Hepatocyte (in vitro differentiated cells): ENCODE measurements at places on chromosomes 16 and 17. TPM values are rescaled to one million over a fixed set of nuclear protein-coding genes. Genes with fewer than 3 reads are reported as not detected.

The TPPP3 gene
- polyA plus RNA-seq = 13.4 and 20.1 TPM in 2 replicates

The SHISA6 gene
- polyA plus RNA-seq = 0.21 and 1.3 TPM in 2 replicates

The CDH16 gene
- 2.2 and 4.4 TPM in 2 replicates for polyA plus RNA-seq

The MT4 gene
- not detected in 2 replicates for polyA plus RNA-seq

The ASGR1 gene
- polyA plus RNA-seq = 113 and 140 TPM in 2 replicates

The TNK1 gene
- 8.9 and 10.2 TPM in 2 replicates for polyA plus RNA-seq

The HEATR9 gene
- not detected in 2 replicates for polyA plus RNA-seq

The CACNG1 gene
- polyA plus RNA-seq = not detected in 2 replicates

The WSCD1 gene
- 1.5 and 2.0 TPM in 2 replicates for polyA plus RNA-seq

DNA sequence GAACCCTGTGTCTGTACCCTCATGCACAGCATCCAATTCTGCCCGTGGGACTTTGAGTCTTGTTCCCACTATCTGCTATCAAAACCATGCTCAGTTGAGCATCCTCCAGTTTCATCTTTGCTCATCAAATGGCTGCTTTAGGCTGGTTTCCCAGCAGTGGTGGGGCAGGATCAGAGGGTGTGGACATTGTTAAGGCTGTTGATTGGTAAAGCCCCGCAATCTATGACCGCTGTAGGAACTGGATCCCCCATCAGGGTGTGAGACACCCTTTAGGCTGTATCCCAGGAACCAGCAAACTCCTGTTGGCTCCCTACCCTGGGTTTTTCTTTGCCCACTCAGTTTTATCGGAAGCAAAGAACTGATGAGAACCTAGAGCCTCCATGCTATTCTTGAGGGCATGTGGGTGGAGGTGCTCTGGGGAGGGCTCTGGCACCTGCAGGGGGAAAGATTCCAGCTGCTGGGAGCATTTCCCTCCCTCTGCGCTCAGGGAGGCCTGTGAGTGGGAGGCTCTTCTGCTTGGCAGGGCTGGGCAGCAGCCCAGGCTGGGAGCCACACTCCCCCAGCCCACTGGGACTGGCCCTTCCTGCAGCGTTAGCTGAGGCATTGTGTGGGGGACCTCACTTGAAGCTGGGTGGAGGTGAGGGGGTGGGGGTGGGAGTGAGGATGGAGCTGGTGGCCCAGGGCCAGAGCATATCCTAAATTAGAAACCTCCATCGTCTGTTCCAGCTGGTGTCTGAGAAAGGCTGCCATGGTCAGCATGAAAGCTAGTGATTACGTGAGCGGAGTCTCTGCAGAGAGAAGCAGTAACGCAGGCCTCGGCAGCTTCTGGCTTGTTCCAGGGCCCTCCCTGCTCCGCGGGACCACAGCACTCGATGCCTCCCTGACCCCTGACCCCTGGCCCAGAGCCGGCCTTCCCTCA, 160.6 kb downstream of the IRF8 start:
- no peaks in the 10 kb centered on the region for H3K27me3 ChIP-seq
- H3K36me3 ChIP-seq = no peaks in the 10 kb centered on the region
- no peak overlapping the region for H3K27ac ChIP-seq

DNA sequence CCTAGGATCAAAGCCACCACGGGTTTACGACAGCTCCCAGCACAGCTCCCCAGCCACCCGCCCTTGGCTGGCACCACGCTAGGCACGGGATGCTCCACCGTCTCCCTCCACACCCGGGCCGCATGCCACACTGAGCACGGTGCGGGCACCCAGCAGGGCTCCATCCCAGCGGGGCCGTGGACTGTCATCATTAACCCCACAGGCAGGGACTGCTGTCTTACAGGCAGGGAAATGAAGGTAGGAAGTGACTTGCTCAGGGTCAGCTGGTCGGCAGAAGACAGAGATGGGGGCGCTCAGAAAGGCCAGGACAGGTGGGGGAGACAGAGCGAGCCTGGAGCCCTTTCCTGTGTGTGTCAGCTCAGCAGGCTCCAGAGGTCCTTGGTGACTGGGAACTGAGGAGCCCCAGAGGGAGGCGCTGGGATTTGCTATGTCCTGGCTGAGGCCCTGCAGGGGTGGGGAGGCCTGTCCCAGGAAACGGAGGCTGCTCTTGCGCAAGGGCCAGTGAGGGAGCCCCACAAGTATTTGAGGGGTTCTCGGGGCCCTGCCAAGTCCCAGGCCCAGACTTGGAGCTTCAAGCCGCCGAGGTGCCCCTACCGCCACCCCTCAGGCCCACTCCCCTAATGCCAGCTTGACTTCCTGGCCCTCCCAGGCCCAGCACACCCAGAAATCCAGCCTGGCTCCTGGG, 3.2 kb downstream of the UBALD1 start:
- peak overlapping the region; percentile 55 for H3K27ac ChIP-seq
- no peaks in the 10 kb centered on the region for H3K27me3 ChIP-seq
- DNase-seq = peak; percentile 55
- no peak overlapping the region for H3K4me3 ChIP-seq
- H3K36me3 ChIP-seq = no peaks in the 10 kb centered on the region

DNA sequence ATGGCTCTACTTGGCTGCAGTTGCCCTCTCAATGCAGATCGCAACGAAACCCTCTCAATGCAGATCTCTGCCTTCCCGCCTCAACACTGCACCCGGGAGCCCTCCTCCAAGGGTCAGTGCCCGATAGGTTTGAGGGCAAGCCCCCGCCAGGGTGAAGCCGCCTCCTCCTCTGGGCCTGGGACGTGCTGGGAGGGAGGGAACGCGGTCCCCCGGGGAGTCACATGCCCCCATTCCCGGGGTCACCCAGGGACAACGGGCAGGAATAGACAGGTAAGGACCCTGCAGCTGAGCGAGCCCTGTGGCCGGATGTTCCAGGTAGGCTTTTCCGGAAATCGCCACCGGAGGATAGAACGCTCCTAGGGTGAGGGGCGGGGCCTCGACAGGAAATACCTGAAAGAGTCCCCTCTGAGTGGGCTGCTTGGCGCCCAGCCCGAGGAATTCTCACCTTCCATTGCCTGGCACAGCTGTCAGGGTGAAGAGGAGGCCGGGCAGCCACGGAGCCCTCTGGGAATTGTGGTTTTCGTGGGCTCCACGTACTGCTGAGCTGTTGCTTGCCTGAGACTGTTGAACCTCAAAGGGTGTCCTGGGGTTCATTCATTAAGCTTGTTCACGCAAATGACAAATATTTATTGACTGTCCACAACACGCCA, 12.8 kb downstream of the ZNF174 start:
- H3K4me1 ChIP-seq = no peaks in the 10 kb centered on the region
- no peaks in the 10 kb centered on the region for H3K27me3 ChIP-seq
- peaks cover 11% of the 10 kb centered on the region for H3K36me3 ChIP-seq
- no peak overlapping the region for H3K27ac ChIP-seq
- no peak overlapping the region for H3K4me3 ChIP-seq
- DNase-seq = no peak

- H3K4me3 ChIP-seq = no peak overlapping the region
- H3K4me1 ChIP-seq = peaks cover 21% of the 10 kb centered on the region
Measured at GRCh38 chr16:48559462-48560211, 50.3 kb downstream of the N4BP1 start.

DNA sequence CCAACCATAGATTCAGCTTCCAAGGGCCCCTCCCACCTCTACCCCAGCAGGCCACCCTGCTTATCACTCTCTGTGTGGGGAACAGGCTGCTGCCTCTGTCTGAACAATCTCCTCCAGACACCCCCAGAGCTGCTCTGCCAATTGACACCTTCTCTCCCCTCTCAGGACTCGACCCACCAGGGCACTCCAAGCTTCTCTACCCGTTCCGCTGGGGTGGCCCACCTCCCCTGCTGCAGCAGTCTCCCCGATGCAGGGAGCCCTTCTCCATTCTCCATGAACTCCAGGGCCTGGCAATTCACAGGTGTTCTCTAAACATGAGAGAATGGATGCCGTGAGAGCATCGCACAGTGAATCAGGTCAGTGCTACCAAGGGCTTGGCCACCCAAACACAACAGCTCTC, 28.3 kb upstream of the FAAP100 start:
- H3K27me3 ChIP-seq = no peaks in the 10 kb centered on the region
- no peaks in the 10 kb centered on the region for H3K36me3 ChIP-seq
- no peak for DNase-seq
- peaks cover 16% of the 10 kb centered on the region for H3K4me1 ChIP-seq

GRCh38 chr17:77399319-77399957, 258.7 kb downstream of the SEC14L1 start:
- no peak overlapping the region for H3K27ac ChIP-seq
- H3K4me1 ChIP-seq = peaks cover 8% of the 10 kb centered on the region
- DNase-seq = no peak

GRCh38 chr17:45646288-45646988, 137.7 kb upstream of the CRHR1 start:
- H3K4me1 ChIP-seq = no peaks in the 10 kb centered on the region
- DNase-seq = no peak
- H3K4me3 ChIP-seq = no peak overlapping the region
- no peaks in the 10 kb centered on the region for H3K36me3 ChIP-seq

DNA sequence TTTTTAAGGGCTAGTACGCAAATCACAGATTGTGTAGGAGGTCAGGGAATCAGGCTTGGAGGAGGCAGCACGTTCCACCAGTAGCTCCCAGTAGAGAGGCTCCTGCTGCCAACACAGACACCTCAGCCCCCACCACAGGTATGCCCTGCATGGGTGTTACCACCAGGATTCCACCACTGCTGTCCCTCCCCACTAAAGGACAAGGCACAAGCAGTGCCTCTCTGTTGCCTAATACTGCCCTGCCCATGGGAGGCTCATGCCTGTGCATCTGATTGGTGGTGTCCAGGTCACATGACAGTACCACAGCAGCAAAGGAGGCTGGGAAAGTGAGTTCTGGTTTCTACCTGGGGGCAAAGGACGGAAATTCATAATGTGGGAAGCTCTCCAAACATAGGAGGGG, 33.6 kb upstream of the CACNG4 start:
- no peak for DNase-seq
- no peaks in the 10 kb centered on the region for H3K4me1 ChIP-seq
- H3K4me3 ChIP-seq = no peak overlapping the region
- no peaks in the 10 kb centered on the region for H3K36me3 ChIP-seq

GRCh38 chr17:81676906-81677305, 6.7 kb downstream of the ARL16 start:
- no peaks in the 10 kb centered on the region for H3K27me3 ChIP-seq
- H3K27ac ChIP-seq = no peak overlapping the region
- H3K36me3 ChIP-seq = no peaks in the 10 kb centered on the region

DNA sequence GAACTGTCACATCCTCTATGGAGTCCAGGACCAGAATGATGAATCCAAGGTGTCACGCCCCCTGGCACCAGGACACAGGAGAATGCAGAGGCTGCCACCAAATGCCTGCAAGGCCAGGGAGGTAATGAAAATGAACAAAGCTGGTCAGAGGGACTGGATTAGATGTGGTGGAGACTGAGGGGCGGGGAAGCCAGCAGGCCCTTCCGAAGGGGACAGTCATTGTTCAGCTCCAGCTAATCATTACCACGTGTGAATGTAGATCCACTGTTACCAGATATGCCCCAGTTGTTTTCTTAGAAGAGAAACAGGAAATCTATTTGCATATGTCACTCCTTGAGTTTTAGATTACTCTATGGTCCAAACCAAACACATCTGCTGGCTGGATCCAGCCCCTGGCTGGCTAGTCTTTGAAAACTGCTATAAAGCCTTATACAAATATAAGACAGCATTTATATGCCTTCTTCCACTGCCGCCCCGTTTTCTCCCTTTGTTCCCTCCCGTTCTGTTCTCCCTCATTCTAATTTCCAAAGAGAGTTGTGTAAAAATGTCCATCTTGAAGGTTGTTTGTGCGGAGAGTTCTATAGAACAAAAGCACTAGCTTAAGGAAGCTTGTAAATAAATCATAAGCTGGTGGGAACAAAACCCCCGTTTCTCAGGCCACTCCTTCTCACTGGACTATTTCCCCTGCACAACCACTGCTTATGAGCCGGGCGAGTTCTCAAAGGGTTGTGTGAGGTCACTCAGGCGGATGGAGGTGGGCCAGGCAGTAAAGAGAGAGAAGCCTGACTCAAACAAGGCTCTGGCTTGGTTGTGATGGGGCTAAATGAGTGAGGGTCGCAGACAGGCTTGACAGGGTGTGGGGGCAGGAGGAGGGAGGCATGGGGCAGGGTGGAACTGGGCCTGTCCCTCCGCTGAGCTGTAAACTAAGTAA, 14.2 kb downstream of the CRYM start:
- DNase-seq = peak; percentile 48
- H3K4me3 ChIP-seq = no peak overlapping the region
- peak overlapping the region; percentile 87 for H3K27ac ChIP-seq
- H3K4me1 ChIP-seq = peaks cover 29% of the 10 kb centered on the region
- H3K27me3 ChIP-seq = no peaks in the 10 kb centered on the region

DNA sequence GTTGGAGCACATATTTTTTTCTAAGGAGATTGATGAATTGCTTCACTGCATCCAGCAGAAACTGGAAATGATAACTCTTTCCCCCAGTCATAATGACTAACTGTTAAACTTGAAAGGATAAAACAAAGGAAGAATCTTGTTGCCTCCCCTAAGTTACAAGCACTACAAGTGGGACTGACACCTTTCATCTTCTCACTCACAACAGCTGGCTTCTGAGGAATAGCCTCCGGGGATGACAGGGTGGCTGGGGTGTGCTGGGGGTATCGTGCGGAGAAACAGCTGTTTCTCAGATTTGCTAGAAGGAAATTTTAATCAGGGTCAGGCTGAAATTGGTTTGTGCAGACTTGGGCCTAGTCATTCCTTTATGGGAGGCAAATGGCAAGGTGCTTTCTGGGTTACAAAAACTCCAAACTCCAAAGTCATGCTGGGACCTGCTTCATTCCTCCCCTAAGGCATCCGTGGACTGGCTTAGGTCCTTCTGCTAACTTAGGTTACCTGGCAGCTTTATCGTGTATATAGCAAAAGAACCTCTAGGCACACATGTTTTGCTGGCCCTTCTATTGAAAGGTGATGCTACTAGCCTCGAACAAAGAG, 557.2 kb downstream of the TOX3 start:
- H3K4me3 ChIP-seq = no peak overlapping the region
- no peaks in the 10 kb centered on the region for H3K27me3 ChIP-seq
- no peak overlapping the region for H3K27ac ChIP-seq
- no peaks in the 10 kb centered on the region for H3K4me1 ChIP-seq

- no peaks in the 10 kb centered on the region for H3K36me3 ChIP-seq
- DNase-seq = no peak
- H3K27me3 ChIP-seq = no peaks in the 10 kb centered on the region
- H3K27ac ChIP-seq = peak overlapping the region; percentile 97
- H3K4me3 ChIP-seq = peak overlapping the region; percentile 97
- peaks cover 11% of the 10 kb centered on the region for H3K4me1 ChIP-seq
Measured at GRCh38 chr17:75895370-75896155, 1.2 kb downstream of the TRIM65 start.

GRCh38 chr17:17935321-17936271, 36.6 kb downstream of the TOM1L2 start:
- peak overlapping the region; percentile 61 for H3K27ac ChIP-seq
- no peaks in the 10 kb centered on the region for H3K27me3 ChIP-seq
- H3K36me3 ChIP-seq = no peaks in the 10 kb centered on the region
- no peak overlapping the region for H3K4me3 ChIP-seq
- peak; percentile 76 for DNase-seq

GRCh38 chr17:77849239-77849638, 109.3 kb upstream of the TNRC6C start:
- H3K27me3 ChIP-seq = no peaks in the 10 kb centered on the region
- DNase-seq = no peak
- H3K36me3 ChIP-seq = no peaks in the 10 kb centered on the region
- H3K27ac ChIP-seq = no peak overlapping the region
